Activated CD8-positive, alpha-beta T cell treated with anti-CD3 and anti-CD28 coated beads for 36 hours (primary cell): ENCODE measurements at places on chromosomes 11 and 22. TPM values are rescaled to one million over a fixed set of nuclear protein-coding genes. Genes with fewer than 3 reads are reported as not detected.

DNA sequence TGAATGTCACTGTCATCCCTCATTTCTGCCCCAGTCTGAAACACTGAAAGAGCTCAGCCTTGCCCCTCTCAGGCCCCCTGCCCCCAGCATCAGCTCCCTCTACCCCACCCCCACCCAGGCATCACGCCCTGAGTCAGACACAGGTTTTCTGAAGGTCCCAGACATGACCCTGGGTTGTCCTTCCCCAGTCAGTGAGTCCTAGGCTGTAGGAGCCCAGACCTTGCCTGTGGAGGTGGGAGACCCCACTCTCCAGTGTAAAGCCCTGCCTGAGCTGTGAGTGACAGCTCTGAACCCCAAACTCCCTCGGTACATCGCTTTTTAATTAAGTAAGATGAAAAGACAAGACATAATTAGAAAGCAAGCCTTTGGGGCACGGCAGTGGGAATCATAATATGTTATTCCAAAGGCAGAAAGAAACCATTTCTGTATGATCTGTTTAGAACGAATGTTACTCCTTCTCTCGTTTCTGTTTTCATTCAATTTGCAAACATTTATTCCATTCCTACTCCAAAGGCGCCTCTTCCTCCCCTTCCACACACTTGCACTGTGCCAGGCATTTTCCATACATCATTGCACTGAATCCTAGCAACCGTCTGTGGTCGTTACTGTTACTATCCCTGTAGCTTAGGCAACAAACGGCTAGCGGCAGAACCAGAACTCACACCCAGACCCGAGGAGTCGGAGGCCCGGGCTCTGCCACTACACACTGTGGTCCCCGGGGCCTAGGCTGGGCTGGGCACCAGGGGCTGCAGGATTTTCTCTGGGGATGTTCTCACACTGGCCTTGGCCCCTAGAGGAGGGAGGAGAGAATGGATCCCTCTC is 63.4 kb downstream of the CD6 start:
- peaks cover 27% of the 10 kb centered on the region for H3K36me3 ChIP-seq
- H3K27ac ChIP-seq, result no peak overlapping the region

DNA sequence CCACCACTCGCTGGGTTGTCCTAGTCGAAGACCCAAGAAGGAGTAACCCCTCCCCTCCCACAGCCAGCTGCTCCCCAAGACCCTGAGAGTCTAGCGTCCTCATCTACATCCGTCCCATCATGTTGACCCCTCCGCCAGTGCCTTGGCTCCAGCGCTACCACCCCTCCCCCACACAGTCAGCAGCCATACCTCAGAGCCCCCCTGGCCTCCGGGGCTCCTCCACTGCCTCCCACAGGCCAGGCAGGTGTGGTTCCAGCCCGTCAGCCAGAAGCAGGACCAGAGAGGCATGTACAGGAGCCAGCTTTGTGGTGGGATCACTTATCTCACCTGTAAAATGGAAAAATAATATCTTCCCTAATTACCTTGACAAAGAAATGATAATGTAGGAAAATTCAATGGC is 51.5 kb upstream of the PHF21B start:
- H3K36me3 ChIP-seq, result no peaks in the 10 kb centered on the region
- H3K4me3 ChIP-seq, result no peak overlapping the region
- DNase-seq, result no peak

GRCh38 chr11:117439256-117439655 is 111.6 kb downstream of the CEP164 start:
- peaks cover 9% of the 10 kb centered on the region for H3K27me3 ChIP-seq
- no peak overlapping the region for H3K27ac ChIP-seq
- no peaks in the 10 kb centered on the region for H3K36me3 ChIP-seq
- no peaks in the 10 kb centered on the region for H3K4me1 ChIP-seq
- no peak overlapping the region for H3K4me3 ChIP-seq

- no peaks in the 10 kb centered on the region for H3K36me3 ChIP-seq
- no peak for DNase-seq
- H3K4me1 ChIP-seq, result peaks cover 21% of the 10 kb centered on the region
- H3K27me3 ChIP-seq, result no peaks in the 10 kb centered on the region
Observed at GRCh38 chr22:36201630-36202319, at the start of gene APOL4. Gene APOL4, minus strand, starts transcription at chr22:36201809. Its CDS starts 75 bp downstream, at chr22:36201734.

GRCh38 chr11:36532941-36533601 is 23.0 kb upstream of the TRAF6 start:
- no peak overlapping the region for H3K4me3 ChIP-seq
- H3K36me3 ChIP-seq, result no peaks in the 10 kb centered on the region
- H3K27ac ChIP-seq, result no peak overlapping the region
- H3K27me3 ChIP-seq, result peaks cover 10% of the 10 kb centered on the region

DNA sequence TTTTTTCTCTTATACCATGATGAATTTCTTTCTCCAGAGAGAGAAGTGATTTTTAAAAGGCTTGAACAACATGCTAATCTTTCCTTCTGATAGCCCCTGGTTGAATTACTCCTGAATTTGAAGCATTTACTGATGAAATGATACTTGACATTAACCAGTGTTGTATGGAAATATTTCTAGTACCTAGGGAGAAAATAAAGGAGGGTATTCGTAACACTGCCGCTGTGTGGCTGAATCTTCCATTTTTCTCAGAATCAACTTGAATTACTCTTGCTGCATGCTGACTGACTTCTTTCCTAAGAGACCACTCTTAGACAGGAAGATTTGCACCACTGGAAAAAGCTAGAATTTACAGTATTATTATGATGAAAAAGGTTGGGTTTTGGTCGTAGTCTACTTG is 118.3 kb downstream of the FAT3 start:
- H3K36me3 ChIP-seq, result no peaks in the 10 kb centered on the region
- H3K27me3 ChIP-seq, result no peaks in the 10 kb centered on the region
- DNase-seq, result no peak
- H3K27ac ChIP-seq, result no peak overlapping the region
- no peak overlapping the region for H3K4me3 ChIP-seq

ADM gene
- total RNA-seq, result 43.1 TPM

PARVA gene
- not detected for total RNA-seq

- peak; percentile 2 for DNase-seq
- no peak overlapping the region for H3K4me3 ChIP-seq
- H3K27me3 ChIP-seq, result peaks cover 5% of the 10 kb centered on the region
- H3K27ac ChIP-seq, result no peak overlapping the region
- peaks cover 2% of the 10 kb centered on the region for H3K4me1 ChIP-seq
Observed at GRCh38 chr11:102703826-102704493, 1.6 kb downstream of the MMP27 start.

DNA sequence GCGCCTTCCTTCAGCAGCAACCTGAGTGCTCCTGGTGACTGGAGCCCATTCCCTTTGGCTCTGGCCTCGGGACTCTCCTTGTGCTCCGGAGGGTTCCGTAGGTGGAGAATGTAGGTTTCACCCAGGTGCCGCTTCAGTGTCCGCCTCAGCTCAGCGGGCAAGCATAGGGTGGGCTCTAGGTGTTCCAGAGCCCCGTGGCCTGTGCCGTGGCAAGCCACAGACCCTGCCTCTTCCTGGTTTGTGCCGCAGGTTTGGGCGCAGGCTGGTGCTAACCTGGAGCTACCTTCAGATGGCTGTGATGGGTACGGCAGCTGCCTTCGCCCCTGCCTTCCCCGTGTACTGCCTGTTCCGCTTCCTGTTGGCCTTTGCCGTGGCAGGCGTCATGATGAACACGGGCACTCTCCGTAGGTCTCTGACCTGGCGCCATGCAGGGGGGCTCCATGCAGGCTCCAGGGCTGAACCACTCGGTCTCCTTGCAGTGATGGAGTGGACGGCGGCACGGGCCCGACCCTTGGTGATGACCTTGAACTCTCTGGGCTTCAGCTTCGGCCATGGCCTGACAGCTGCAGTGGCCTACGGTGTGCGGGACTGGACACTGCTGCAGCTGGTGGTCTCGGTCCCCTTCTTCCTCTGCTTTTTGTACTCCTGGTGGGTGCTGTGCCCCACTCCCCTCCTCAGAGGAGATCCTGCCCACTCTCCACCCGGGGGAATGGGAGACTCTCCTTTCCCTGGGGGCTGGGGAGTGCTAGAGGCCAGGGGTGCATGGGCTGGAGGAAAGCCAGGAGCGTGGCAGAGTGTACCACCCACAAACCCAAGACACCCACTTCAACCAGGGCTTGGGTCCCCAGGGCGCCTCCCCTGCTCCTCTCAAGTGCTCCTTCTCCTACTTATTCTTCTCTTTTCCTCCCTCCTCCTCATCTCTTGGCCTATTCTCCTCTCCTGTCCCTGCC is 2.4 kb downstream of the SLC22A12 start:
- peaks cover 2% of the 10 kb centered on the region for H3K27me3 ChIP-seq
- DNase-seq, result no peak
- H3K4me3 ChIP-seq, result no peak overlapping the region

DNA sequence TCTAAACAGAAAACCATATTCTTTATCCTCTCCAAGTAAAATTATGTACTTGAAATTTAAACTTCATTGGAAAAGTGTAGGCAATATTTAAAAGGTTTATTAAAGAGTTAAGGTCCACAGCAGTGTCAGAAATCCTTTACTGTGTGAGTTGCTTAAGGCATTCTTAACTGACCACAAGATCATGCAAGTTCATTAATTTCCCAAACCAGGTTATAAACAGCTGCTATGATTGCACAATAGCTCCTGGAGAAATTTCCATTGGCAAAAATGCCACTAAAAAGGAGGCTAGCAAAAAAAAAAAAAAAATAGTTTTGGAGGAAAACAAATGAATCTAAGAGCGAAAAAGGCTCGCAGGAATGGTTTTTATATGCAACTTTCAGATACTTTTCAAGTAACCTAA is 106.2 kb downstream of the ETS1 start:
- H3K4me3 ChIP-seq, result peak overlapping the region; percentile 66
- H3K36me3 ChIP-seq, result peaks cover 97% of the 10 kb centered on the region
- no peaks in the 10 kb centered on the region for H3K27me3 ChIP-seq
- no peak for DNase-seq
- H3K27ac ChIP-seq, result peak overlapping the region; percentile 94

DNA sequence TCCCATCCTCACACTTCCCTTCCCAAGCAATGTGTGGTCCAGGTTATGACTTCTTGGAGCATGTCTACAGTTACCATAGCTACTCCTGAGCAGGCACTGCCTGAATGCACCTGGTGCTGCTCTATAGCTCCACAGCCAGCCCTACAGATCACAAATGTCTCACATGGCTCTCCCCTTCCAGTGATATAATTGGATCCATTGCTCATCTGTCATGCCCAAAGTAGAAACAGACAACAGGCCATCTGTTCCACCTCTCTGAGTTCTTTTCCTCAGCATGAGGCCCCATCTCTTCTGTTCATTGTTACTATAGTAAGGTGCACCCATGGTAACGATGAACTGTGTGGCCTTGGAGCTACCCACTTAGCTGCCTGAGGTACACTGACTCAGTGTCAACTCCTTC is 320.3 kb upstream of the ZC3H12C start:
- no peaks in the 10 kb centered on the region for H3K4me1 ChIP-seq
- no peak overlapping the region for H3K4me3 ChIP-seq
- H3K36me3 ChIP-seq, result no peaks in the 10 kb centered on the region
- no peaks in the 10 kb centered on the region for H3K27me3 ChIP-seq
- H3K27ac ChIP-seq, result no peak overlapping the region
- DNase-seq, result no peak

DNA sequence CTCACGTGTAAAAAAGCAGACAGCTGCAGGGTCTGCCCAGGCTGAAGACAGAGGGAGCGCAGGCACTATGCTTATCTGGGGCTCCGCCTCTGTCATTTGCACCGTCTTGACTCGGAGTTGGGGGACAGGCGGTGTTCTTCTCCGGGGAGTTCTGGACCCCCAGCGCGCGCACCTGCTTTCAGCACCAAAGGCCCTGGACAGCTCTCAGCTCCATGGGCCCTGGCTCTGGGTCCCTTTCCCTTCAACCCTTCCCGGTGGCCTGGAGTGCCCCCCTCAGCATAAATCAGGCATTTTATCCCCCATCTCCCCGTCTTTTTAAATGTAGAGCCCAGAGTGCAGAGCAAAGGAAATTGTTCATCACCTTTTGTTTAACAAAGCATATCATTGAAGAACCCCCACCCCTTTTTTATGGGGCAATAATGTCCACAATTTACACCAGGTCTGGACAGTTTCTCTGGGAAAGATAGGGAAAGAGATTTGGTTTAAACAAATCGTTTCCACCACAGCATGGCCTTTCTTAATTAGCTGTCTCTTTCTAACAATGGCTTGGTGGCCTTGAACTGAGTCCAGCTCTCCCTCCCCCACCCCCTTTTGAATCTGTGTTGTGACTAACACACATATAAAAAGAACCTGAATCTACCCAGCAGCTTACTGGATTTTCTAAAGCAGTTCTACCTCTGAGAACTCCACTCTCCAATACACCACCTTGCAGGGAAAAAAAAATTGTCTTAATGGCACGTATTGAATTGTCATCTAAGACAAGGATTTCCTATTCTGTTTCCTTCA is 1.7 kb downstream of the SEZ6L start:
- H3K27me3 ChIP-seq, result peaks cover 67% of the 10 kb centered on the region
- no peaks in the 10 kb centered on the region for H3K36me3 ChIP-seq
- no peaks in the 10 kb centered on the region for H3K4me1 ChIP-seq
- no peak overlapping the region for H3K27ac ChIP-seq
- H3K4me3 ChIP-seq, result no peak overlapping the region
- DNase-seq, result peak; percentile 16

DNA sequence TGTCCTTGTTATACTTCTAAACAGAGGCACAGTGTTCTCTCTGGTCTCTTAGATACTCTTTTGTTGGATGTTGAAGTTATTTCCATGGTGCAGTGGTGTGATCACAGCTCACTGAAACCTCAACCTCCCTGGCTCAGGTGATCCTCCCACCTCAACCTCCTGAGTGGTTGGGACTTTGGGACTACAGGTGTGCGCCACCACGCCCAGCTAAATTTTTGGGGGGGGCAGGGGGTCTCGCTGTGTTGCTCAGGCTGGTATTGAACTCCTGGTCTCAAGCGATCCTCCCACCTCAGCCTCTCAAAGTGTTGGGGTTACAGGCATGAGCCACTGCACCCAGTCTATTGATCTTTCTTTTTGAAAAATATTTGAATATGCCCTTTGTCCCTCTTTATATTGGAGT is 14.9 kb downstream of the ZNF74 start:
- H3K36me3 ChIP-seq, result peaks cover 4% of the 10 kb centered on the region
- H3K27ac ChIP-seq, result no peak overlapping the region
- H3K4me3 ChIP-seq, result no peak overlapping the region

DNA sequence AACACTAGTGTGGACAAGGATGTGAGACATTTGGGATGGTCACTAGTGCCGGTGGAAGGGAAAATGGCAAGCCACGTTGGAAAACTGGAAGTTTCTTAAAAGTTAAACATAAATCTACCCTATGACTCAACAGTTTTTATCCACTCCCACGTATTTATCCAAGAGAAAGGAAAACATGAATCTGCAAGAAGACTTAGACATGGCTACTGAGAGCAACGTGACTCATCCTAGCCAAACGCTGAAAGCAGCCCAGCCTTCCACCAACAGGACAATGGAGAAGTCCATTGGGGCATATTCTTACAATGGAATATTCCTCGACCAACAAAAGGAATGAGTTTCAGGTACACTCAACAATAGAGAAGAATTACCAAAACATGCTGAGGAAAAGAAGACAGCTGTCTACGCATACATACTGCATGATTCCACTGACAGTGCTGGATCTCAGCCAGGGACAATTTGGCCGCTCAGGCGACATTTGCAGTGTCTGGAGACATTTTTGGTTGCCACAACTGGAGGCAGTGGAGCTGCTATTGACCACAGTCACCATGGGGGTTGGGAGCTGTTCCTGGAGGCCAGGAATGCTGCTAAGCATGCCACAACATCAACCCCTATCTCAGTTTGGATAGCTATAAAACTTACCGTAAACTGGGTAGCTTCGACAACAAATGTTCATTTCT is 21.2 kb downstream of the SYT13 start:
- no peaks in the 10 kb centered on the region for H3K4me1 ChIP-seq
- peaks cover 40% of the 10 kb centered on the region for H3K27me3 ChIP-seq
- no peak overlapping the region for H3K4me3 ChIP-seq
- DNase-seq, result no peak
- no peak overlapping the region for H3K27ac ChIP-seq

CELSR1 gene
- total RNA-seq, result 0.25 TPM

- no peaks in the 10 kb centered on the region for H3K27me3 ChIP-seq
- H3K27ac ChIP-seq, result no peak overlapping the region
- no peak for DNase-seq
- H3K4me3 ChIP-seq, result no peak overlapping the region
- H3K36me3 ChIP-seq, result no peaks in the 10 kb centered on the region
Observed at GRCh38 chr11:47869544-47870393, 21.6 kb upstream of the NUP160 start.

KIAA1671 gene
- 6.8 TPM for total RNA-seq
